ENCODE measurements at places on chromosomes 1 and 21.

DNA sequence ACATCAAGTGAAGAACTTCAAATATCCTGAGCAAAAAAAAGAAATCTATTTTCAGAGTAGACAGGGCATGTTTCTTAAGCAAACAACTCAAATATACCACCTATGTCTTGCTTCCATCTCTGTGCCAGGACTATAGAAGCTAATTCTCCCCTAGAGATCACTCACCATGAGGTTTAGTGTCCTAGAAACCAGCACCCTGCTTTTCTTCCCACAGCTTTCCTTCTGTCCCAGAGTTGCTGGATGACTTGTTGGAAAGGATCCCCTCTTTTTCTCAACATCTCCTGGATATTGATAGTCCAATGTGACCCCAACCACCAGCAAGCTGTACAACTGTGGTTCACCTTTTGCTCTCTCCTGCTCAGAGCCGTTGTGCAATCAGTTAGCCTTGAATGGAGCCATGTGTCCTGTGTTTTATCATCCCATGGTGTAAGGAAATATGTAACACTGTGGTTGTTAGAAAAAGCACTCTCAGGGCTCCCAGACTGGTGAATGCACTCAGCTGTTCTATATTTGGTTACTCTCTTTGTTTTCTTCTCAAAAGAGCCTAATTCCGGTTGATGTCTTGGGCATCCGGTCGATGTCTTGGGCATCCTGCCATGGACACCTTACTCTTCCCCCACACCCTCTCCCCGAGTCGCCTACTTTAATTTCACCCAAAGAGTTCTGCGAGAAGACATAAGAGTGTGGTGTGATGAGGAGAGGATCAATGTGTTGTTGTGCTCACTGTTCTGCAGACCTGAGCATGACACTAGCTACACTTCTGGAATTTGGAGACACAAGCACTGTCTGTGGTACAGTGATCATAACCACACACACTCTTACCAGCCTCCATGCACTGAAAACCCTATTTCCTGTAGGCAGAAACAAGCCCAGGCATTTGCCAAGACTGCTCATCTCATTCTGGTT is 1.7 kb downstream of the TNFSF4 start:
- peak; percentile 54 for DNase-seq

DNA sequence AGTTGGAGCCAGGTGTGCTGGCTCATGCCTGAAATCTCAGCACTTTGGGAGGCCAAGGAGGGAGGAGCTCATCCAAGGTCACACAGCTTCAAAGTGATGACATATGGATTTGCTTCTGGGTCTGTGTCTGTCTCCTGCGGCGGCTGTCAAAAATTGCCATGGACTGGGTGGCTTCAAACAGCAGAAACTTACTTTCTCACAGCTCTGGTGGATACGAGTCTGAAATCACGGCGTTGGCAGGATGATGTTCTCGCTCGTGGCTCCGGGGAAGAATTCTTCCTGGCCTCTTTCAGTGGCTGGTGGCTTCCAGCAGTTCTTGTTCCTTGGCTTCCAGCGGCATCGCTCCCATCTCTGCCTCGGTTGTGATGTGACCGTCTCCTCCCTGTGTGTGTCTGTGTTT is 314.8 kb upstream of the C1orf174 start:
- no peak for DNase-seq

DNA sequence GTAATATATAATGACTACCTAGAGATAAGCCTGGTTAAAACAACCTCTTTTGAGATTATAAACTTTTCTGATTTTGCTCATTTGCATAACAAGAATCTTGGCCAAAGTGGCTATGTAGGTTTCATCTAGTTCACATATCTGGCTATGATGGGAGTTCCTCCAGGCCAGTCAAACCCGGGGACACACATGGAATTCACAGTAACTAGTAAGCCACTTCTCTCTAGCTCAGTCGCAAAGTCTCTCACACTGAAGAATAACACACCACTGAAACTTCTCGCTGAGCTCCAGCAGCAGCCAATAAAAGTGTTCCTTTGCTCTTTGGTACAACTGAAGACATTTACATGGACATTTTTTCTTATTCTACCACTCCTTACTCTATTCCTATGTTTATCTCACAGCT is 36.0 kb upstream of the GRIK1 start:
- no peak for DNase-seq

DNA sequence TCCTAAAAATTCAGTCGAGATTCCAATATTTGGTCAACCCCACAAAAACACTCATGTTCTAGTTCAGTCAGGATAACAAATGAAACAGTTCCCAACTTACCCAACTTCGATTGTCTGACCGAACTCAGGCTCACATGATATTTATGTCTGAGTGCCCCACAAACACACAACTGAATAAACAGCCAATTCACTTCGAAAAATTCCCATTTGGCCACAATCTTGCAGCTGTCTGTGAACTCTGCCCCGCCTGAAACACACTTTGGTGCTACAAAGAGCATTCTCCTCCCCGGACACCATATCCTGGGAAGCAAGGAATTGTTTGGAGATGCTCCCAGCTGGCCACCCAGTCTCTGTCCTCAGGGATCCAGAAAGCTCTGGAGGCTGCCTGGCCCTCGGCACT is 52.9 kb upstream of the SIM2 start:
- no peak for DNase-seq

DNA sequence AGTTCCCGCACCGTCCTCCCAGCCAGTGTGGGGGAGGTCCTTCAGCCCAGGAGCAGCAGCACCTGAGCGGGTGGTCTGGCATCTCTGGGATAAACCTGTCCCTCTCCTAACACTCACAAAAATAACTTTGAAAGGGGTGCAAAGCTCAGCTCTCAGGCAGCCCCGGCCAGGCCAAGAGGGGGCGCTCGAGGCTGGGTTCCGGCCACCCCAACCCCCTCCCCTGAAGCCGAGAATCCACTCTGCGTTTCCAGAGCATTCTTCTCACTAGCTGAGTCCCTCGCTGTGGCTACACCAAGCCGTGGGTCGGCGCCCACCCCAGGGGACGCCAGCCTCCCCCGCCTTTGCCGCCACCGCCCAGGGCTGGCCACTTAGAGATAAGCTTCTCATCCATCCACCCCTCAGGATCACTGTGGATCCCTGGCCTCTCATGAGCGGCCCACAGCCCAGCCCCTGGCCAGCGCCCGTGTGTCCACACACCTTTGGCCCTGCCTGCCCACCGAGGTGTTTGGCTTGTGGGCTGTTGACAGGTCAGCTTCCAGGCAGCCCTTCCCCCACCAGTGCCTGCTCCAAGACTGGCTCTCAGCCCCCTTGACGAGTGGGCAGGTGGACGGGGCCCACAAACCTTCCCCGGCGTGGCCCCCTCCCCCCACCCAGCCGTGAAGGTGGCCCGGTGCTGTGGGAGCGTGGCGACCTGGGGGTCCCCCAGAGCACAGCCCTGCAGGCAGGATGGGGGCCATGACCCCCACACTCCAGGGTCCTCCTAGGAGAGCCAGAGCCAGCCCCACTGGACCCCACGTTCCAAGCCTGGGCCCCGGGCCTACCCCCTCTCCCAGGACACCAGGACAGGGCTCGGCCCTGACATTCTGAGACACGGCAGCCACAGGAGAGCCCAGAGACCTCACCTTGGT is 1.9 kb downstream of the FTCD start:
- no peak for DNase-seq

DNA sequence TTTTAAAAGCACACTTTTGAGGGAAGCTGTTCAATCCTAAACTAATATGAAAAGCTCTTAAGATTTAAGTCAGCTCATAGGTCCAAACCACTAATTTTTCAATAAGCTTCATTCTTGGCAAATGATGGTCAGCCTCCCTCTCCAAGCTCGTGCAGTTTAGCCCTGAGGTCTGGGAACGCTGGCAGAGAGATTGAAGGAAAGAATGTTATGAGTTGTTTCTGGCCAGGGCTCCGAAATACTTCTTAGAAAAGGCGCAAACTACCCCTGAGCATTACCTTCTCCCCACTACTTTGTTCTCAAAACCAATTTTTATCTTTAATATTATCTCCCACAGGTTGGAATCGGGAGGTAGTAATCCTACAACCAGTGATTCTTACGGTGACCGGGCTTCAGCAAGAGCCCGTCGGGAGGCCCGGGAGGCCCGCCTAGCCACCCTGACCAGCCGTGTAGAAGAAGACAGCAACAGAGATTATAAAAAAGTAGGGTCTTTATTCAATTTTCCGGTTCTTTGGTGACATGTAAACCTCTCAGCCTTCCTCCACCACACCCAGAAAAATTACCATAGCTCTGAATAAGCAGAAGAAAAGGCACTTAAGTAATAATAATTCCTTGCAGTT is 147.7 kb downstream of the SYT2 start:
- DNase-seq: no peak

DNA sequence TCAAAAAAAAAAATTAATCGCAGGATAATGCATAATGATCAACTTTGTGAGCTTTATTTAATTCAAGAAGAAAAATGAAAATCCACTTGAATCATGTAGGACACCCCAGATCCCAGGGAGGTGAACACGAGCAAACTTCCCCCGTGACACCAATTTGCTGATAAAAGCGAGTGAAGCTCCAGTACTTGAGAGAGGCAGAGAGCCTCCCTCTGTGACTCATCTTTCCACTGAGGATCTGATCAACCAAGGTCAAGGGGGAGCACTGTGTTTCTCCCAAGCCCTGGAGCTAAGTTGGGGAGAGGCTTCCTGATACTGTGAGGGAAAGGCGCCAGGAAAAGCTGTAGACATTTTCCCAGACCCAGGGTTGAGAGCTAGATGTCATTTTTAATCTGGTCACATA is 160.9 kb downstream of the SLC44A5 start:
- no peak for DNase-seq

GRCh38 chr1:216183007-216183406 is 240.2 kb downstream of the USH2A start:
- peak; percentile 63 for DNase-seq

- DNase-seq: no peak
Measured at GRCh38 chr1:26459573-26460031, 12.6 kb upstream of the HMGN2 start.

DNA sequence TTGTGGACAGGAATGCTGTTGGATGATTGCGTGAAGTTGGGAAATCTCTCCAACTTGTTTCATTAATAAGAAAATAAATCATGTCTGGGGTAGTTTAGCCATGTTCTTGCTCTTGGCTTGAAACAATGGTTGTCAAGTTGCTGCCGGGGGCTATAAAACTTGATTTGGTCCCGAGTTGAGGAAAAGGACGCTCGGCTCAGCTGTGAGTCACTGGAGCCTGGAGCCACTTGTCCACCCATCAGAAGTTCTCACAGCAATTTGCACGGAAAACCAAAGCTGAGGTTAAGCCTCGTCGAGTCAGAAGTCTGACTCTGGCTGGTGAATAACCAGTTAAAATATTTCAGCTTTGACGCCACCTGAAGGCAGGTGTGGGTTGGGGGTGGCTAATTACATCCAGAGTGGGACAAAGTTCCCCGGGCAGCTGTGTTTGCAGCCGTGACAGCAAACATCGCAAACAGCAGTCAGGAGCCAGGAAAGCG is 19.7 kb upstream of the RIPK4 start:
- DNase-seq: peak; percentile 96

DNA sequence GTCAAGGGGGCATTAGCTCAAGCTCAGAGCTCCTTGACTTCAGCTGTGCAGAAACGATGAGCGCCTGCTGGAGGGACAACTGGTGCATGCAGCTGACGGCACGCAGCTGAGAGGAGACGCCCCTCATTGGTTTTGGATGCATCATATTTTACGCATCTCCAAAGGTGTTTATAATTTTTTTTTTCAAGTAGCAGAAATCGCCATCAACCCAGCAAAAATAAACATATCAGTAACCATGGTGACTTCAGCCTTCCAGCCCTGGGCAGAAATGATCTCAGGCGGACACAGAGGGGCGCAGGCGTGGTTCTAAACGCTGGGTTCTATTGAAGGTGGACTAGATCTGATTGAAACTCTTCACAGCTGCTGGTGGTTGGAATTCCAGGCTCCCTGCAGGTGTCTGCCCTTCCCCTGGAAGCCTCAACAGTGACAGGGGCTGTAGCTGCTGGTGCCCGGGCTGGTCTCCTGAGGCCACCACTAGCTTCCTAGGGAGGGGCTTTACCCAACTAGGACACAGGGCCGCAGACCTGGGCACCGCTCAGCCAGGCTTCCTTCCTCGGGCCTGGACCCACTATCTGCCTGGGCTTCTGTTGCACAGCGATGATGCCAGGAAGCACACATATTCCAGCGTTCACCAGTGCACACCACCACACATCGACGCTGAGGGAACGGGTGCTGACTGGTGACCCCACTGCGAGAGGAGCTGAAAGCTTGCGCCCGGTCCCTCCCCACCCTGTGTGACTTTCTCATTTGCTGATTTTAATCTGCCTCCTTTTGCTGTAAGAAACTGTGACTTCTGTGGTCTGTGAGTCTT is 63.7 kb upstream of the ABCG1 start:
- no peak for DNase-seq

DNA sequence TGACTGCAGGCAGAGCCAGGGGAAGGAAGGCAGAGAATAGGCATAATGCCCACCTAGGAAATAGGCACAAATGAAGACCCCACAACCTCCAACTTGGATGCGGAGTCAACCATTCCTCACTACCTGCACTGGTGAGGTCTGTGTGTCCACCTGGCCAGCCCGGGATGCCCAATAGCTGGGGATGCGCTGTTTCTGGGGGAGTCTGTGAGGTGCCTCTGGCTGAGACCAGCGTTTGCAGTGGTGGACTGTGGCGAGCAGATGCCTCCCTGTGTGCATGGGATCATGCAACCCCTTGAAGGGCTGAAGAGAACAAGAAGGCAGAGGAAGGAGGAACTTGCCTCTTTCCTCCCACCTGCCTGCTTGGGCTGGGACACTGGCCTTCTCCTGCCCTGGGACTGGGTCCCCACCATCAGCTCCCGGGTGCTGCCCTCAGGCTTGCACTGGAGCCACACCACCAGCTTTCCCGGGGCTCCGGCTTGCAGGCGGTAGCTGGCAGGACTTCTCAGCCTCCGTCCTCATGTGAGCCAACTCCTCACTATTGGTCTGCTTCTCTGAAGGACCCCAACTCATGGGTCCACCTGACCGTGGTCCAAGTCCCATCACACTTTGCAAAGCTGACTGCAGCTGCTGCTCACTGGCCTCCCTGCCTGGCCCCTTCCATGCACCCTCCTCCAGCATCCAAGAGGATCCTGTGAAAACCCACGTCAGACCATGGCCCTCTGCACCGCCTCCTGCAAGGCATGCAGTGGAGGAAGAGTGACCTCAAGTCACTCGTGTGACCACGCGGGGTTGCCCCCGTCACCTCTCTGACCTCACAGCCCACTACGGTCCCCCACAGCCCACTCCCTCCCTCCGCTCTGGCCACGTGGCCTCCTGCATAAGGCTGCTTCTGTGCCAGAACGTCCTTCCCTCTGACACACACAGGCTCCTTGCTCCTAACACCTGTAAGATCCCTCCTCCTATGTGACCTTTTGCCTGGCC is 2.7 kb upstream of the PDE9A start:
- DNase-seq: no peak

DNA sequence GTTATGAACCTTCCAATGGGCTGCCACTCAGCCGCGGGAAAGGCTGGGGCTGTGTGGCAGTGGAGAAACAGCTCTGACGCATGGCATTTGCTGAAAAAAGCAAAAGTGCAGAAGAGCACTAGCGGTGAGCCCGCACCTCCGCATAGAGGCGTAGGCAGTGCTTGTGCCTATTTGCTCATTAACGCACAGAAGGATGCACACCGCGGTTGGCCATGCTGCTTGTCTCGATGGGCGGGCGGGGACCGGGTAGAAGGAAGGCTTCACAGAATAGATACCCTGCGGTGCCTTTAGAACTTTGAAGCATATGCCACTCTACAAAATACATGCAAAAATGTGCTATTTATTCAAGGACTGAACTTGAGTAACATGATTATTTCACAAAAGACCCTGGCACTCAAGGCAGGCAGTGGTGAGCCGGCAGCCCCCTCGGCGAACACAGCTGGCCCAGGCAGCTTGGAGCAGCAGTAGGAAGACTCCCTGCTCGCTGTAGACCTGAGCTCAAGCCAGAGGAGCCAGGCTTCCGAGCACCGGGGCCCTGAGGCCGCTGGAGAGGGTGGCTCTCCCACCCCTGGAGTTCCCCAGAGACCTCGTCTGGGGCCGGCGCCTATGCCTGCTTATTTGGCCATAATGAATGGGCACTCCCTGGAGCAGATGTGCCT is 71.5 kb downstream of the SIK1 start:
- no peak for DNase-seq

Data from bronchial epithelial cell (primary cell).